Stimulated activated CD8-positive, alpha-beta memory T cell treated with anti-CD3 and anti-CD28 coated beads, Interleukin-2, amount 100 ng/mL, for 48 hours (primary cell): ENCODE measurements at places on chromosomes 4 and X.

GRCh38 chr4:125283707-125284279, 31.0 kb upstream of the FAT4 start:
- DNase-seq: no peak

DNA sequence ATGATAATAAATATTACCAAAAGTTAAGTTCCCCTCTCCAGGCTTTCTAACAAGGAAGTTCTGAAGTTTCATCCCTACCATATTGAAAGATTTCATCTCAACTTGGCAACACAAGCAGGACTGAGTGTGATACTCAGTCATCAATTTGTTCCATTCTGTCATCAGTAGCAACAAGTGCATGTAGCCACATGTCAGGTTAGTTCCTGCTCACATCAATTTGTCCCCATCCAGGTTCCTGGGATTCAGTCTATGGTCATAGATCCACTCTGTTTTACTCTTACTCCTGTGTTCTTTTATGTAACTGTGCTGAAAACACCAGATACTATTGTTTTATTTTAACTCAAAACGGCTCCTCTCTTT, 22.2 kb downstream of the SMPX start:
- no peak for DNase-seq

DNA sequence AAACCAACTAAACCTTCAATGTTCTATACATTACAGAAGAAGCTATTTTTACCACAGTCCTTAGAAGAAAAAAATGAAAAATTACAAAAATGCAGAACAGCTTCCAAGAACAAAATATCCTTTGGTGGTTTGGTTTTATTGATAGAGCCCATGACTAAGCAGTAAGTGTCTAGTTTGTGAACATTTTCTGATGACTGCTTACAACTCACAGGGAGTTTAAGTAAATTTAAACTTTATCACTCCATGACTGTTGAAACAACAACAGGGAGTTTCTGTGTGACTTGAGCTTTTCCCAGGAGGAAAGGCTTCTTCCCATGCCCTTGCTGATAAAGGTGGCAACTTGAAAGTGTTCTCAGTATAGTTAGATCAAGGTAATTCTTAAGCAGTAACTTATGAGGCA, 2.9 kb downstream of the PF4 start:
- DNase-seq: no peak

DNA sequence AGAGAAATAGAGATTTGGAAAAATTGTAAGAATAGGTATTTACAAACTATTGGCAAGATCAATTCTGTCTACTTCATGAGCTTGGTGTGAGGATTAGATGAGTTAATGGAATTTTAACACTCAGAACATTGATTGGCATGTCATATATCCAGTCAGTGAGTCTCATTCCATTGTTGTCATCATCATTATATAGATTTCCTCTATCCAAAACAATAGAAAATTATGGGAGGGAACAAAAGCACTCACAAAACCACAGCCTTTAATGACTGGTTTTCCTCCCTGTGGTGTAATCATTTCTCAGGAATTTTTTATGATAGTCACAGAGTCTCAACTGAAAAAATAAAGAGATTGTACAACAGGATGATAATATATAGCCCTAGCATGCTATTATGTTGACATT, 21.1 kb downstream of the KLHL5 start:
- no peak for DNase-seq

DNA sequence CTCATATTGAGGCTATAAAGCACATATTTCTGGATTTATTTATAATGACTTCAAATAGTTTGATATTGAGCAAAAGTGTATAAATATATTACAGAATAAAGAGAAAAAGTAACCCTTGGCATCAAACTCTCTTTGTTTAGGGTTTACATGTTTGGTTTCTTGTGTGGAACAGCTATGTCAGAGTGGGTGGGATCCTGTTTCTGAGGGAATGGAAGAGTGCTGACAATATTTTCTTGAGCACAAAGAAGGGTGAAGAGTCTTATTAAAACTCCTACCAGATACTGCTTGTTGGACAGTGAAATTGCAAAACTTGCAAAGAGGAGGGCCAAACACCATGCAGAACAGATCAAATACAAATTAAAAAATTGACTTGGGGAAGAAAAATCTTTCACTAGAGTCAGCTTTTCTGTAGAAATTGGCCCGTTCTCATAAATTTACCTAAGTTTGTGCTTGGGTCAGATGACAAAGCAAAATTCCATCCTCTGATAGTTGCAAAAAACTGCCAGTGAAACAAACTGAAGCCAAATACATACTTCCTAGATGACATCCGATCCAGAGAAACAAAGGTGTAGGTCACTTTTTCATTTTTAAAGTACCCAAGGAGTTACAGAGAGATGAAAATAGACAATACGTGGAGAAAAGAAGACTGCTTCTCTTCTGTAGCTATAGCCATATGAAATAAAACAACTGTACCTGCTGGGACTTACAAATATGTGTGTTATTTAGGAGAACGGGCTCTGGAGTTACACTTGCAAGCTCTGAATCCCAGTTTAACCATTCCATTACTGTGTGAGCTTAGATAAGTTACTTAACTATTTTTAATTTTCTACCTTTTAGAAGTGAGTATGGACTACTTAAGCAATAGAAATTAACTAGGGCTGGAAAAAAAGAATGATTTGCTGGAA, 133.3 kb downstream of the MAML3 start:
- no peak for DNase-seq
